A549 treated with AZD2906 at 1 μM for 4 hours (cell line): ENCODE measurements at places on chromosomes 5 and 9. TPM values are rescaled to one million over a fixed set of nuclear protein-coding genes. Genes with fewer than 3 reads are reported as not detected.

The NR2F1 gene
- total RNA-seq, result 4.1 to 5.2 TPM (median 4.7 TPM) in 5 replicates

The TEX48 gene
- not detected in 5 replicates for total RNA-seq

The PLCXD3 gene
- 0.10 to 0.18 TPM (median 0.15 TPM) in 5 replicates for total RNA-seq

The C6 gene
- total RNA-seq, result not detected in 5 replicates

The BHMT2 gene
- not detected in 5 replicates for total RNA-seq
